Islet precursor cell (in vitro differentiated cells): ENCODE measurements at places on chromosomes 1 and 21.

DNA sequence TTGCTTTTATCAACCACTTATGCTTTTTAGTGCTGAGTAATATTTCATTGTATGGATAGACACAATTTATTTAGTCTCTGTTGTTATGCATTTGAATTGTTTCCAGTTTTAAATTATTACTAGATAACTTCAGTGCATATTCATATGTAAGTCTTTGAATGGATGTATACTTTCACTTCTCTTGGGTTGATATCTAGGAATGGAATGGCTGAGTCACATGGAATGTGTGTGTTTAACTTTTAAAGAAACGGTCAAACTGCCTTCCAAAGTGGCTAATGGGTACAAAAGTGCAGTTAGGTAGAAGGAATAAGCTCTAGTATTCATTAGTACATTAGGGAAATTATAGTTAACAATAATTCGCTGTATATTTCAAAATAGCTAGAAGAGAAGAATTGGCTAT is 82.4 kb downstream of the NPHS2 start:
- DNase-seq, result no peak

- DNase-seq, result no peak
These were observed 53.6 kb downstream of the KIF21B start for GRCh38 chr1:200969726-200970561.

DNA sequence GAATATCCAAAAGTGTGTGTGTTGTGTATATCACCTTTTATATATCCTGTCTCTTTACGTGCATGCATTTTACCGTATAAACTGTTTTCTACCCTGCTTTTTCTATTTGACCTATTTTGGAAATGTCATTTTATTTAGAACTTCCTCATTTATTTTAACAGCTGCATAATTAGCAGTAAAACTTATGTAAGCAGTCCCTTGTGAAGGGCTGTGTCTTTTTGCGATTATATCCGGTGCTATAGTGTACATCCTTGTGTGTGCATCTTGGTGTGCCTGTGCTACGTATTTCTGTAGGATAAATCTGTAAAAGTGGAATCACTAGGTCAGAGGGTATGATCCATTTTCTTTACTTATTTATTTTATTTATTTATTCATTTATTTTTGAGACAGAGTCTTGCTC is 7.2 kb downstream of the LGALS8 start:
- no peak for DNase-seq

DNA sequence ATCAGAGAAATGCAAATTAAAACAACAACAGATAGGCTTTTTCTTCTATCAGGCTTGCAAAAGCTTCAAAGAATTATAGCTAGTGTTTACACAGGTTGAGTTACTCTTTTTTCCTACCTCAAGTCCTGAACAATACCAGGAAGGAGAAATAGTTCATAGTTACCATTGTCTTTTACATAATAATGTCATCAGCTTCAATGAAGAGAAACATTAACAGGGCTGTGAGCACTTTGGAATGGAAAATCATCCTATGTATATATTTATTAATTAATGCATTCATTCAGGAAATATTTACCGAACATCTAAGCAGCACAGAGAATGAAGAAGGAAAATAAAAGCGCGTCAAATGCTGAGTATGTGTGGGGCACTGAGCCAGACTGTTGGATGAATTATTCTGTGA is 197.3 kb downstream of the ZBTB18 start:
- DNase-seq, result no peak
